RWPE1 (cell line): ENCODE measurements at places on chromosomes 6 and 20.

GRCh38 chr6:87832025-87832825 is 130.2 kb upstream of the AKIRIN2 start:
- DNase-seq: no peak

- no peak for DNase-seq
These were observed 599.4 kb upstream of the CITED2 start for GRCh38 chr6:139973669-139974344.

DNA sequence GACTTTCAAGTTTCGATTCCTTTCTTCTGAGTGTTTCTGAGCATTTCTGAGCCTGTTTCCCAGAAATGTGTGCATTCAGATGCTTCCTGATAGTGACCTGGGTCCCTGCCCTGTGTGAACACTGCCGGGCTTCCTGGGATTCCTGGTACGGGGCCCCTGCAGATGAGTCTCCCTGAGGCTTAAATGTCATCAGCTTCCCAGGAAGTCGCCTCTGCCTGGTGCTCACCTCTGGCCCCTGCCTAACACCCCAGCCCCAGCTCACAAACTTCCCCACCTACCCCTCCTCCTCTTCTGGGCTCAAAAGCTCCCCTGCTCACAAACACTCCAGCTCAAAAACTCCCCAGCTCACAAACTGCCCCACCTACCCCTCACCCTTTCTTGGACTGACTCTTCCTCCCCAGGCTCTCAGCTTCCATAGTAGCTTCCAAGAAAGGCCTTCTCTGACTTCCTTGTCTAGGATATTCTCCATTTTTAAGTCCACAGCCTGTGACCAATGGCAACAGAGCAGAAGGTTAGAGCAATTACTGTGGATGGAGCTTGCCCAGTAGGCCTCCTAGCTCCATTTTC is 42.0 kb downstream of the TGM2 start:
- DNase-seq: no peak

DNA sequence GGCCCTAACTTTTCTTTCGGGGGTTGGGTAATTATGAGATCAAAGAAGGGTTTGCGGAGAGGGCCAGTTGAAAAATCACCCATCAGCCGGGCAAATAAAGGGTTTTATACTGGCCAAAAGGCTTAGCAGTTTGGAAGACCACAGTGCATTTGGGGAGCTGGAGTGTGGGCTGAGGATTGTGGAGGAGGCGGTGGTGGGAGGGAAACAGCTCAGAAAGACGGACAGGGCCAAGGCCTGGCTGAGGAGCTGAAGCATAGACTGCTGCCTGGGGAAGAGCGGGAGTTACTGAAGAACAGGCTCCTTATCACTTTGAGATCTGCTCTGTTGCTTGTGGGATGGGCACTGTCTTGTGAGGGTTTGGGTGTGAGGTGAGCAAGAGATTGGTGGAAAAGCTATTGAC is 144.2 kb downstream of the CARMIL1 start:
- DNase-seq: no peak

GRCh38 chr6:123925350-123925749 is 121.7 kb downstream of the NKAIN2 start:
- peak; percentile 51 for DNase-seq

- DNase-seq: no peak
These were observed 260.1 kb upstream of the TAB2 start for GRCh38 chr6:149057464-149057840.

DNA sequence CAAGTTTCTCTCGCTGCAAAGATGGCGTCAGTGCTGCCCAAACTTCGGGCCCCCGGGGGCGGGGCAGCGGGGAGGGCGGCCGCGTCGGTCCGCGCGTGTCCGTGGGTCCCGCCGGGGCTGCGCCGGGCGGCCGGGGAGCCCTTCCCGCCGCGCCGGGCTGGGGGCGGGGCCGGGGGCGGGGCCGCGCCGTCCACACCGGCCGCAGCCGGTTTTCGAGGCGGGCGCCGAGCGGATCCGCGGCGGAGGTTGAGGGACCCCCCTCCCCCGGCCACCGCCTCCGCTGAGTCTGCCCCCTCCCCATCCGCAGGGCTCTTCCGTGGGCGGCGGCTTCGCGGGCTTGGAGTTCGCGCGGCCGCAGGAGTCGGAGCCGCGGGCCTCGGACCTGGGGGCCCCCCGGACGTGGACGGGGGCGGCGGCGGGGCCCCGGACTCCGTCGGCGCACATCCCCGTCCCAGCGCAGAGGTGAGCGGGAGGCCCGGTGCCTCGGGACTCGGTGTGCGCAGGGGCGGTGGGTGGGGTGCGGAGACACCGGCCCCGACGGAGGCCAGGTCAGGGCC is 572 bp downstream of the SLC2A4RG start:
- DNase-seq: peak; percentile 68

- peak; percentile 83 for DNase-seq
These were observed 280.5 kb upstream of the JAG1 start for GRCh38 chr20:10954137-10954840.

DNA sequence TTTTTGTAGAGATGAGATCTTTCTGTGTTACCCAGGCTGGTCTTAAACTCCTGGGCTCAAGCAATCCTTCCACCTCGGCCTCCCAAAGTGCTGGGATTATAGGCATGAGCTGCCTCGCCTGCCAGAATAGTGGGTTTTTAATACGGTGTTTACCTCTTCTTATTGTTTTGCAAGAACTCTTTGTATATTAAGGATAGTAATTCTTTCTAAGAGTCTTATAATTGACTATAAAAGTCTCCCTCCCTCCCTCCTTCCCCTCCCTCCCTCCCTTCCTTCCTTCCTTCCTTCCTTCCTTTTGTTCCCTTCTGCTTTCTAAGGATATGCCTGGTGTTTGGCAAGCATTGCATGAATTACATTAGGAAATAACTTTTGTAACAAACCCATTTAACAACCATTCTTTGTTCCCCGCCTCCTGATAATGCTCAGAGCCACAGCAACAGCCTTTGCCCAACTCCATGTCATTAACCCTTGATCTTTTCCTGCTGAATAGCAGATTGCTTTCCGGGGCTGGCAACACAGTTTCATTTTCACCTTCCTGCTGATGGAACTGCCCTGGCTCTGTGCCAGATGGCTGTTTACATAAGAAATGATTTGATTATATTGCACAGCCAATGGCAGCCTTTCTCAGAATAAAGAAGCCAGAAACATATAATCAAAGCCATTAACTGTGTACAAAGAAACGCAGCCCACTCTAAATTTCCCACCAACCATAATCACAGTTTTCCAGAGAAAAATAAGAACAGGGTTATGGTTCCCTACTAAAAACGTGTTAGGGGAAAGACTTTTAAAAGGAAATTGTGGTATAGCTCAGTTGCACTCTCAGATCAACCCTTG is 143.7 kb upstream of the PTPN1 start:
- peak; percentile 53 for DNase-seq

DNA sequence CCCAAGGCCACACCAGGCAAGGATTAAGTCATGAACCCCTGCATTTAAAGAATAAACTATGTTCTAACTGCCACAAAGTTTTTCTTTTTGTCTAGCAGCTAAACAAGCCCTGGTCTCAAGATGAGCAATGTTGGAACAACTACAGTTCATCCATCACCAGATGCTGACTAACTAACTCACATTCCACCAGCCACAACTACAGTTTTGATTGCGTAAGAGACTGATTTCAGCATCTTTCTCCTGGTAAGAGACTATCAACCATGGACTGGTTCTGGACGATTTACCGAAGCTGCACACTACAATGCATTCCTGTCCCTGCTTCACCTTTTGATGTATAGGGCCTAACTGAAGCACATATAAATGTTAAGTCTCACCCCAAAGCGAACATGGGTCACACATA is 43.0 kb downstream of the F13A1 start:
- peak; percentile 32 for DNase-seq
